ENCODE measurements at places on chromosomes 4 and X.

DNA sequence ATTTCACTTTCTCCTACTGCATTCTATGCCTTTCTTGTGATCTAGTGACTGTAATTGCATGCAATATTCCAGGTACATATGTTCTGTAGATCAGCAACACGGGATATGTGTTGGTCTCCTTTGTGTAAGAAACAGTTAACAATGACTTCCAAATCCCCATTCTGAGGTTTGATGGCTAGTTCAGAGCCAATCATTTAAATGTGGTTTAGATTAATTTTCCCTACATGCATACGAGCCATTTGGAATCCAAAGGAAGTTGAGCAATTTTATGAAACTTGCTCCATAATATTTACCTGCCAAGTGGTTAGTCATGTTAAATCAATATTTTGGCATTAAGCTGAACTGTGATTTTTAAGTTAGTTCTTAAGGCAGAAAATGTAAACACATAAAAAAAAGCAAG, 172.8 kb upstream of the DCAF12L2 start:
- no peak for DNase-seq

- DNase-seq: no peak
Observed at GRCh38 chrX:45449982-45450381, 249.3 kb upstream of the DIPK2B start.

- DNase-seq: no peak
Observed at GRCh38 chrX:12489341-12489740, 301.9 kb upstream of the PRPS2 start.

DNA sequence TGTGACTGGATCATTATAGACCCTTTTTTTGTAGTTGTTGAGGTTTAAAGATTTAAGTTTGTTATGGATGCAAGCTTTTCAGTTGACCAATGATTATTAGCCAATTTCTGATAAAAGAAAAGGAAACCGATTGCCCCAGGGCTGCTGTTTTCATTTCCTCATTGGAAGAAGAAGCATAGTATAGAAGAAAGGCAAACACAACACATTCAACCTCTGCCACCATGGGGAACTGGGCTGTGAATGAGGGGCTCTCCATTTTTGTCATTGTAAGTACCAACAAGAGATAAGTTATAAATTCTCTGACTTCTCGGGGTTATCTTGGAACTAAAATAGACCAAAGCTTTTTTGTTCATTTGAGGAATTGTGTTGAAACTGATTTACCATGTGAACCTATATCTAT, at the start of gene CYBB:
Gene CYBB, plus strand, starts transcription at position 203 of the 400 bp plus-strand sequence. Its CDS starts 19 bp downstream, at position 222.
- DNase-seq: no peak

DNA sequence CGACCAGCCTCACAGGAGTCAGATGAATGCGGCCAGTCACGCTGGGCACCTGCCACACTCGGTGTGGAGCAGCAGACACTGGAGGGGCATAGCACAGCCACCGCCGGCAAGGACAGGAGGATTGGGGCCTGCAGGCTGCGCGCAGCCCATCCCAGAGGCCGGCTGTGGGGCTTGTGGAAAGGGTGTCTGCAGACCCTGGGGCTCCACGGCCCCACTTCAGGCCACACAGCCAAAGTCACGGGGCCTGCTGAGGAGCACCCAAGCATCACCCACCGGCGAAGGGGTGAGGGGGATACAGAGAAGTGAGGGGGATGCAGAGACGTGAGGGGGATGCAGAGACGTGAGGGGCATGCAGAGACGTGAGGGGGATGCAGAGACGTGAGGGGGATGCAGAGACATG, 70.1 kb downstream of the FAM53A start:
- no peak for DNase-seq

DNA sequence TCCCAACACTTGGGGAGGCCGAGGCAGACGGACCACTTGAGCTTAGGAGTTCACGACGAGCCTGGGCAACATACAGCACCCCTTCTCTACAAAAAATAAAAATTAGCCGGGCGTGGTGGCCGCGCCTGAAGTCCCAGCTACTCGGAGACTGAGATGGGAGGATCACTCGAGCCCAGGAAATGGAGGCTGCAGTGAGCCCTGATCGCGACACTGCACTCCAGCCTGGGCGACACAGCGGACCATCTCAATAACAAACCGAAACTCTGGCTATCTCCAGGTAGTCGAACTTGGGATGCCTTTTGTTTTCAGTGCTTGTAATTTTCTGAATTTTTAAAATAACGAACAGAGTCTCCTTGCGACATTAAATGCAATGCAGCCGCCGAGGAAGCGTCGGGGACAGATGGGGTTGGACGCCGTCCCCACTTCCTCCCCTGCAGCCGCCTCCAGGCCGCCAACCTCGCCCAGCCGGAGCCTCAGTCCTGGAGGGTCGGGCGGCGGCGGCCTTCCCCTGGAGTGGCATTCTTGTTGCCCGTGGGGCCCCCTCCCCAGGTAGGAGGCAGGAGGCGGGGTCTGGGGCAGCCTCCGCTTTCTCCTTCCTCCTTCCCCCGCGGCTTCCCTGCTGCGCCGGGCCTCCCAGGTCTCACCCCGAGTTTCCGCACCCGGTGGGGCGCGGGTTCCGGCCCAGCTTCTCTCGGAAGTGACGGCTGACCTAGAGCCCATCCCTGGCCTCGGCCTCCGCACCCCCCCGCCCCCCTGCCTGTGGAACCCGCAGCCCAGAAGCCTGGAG, 14.6 kb downstream of the HMX1 start:
- DNase-seq: no peak
